ENCODE measurements at places on chromosomes 3 and 15.

GRCh38 chr3:112693186-112693585 lies 52.2 kb upstream of the CCDC80 start:
- no peak for DNase-seq

GRCh38 chr3:129230311-129231019 lies 18.9 kb upstream of the COPG1 start:
- DNase-seq, result peak; percentile 17

DNA sequence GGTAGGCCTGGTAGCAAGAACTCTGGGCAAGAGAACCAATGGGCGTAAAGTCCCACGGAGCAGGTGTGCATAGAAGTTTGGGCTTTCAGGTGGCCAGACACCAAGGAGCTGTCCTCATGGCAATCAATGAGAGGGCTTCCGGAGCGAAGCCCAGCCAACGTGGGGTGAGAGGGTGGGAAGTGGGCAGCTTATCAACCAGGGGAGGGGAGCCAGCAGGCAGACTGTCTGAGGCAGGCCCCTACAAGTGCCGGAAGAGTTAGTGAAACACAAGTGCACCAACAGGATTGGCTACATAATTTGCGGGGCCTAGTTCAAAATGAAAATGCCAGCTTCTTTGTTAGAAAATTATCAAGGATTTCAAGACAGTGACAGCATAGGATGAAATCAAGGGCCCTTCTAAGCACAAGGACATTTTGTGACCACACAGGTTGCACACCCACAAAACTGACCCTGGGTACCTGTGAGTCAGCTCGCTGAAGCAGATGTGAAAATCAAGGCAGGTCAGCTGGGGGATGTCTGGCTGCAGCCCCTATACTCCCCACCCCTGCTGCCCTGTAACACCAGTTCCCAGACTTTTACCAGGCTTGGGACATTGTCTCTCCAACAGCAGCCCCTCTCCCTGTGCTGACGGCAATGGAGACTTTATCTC lies 102.1 kb upstream of the ETV5 start:
- DNase-seq, result no peak

DNA sequence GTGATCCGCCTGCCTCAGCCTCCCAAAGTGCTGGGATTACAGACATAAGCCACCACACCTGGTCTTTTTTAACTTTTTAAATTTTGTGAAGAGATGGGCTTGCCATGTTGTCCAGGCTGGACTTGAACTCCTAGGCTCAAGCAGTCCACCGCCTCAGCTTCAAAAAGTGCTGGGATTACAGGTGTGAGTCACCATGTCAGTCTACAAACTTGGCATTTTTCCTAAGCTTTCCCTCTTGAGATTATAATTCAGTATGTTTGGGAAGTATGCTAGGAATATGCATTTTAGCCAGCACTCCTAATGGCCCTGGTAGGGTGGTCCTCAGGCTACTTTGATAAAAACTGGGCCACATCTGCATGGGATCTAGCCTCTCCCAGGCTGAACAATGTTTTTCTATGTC lies 4.4 kb downstream of the WDR73 start:
- DNase-seq, result no peak

- no peak for DNase-seq
Observed at GRCh38 chr3:116930786-116931185, 221.2 kb downstream of the TUSC7 start.

GRCh38 chr3:196399485-196399945 lies 32.7 kb downstream of the UBXN7 start:
- DNase-seq, result no peak

- DNase-seq, result no peak
Observed at GRCh38 chr3:159789742-159790635, 198.6 kb upstream of the IL12A start.

GRCh38 chr3:14057701-14058100 lies 67.0 kb downstream of the CHCHD4 start:
- DNase-seq, result no peak

DNA sequence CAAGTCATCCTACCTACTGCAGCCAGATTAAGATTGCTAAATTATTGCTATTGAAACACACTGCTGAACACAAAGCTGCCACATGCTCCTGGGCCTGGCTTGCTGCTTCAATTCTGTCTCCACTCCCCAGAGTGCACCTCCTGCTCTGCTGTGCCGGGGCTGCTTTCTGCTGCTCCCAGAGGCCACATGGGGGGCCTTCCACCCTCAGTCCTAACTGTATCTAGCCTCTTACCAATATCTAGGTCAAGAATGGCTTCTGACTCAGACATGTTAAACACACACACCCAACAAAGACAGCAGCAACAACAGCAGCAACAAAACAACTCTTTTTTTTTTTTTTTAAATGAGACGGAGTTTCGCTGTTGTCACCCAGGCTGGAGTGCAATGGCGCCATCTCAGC lies 33.0 kb downstream of the MYZAP start:
- DNase-seq, result no peak

- no peak for DNase-seq
Observed at GRCh38 chr3:144810160-144810559, 838.5 kb downstream of the DIPK2A start.

DNA sequence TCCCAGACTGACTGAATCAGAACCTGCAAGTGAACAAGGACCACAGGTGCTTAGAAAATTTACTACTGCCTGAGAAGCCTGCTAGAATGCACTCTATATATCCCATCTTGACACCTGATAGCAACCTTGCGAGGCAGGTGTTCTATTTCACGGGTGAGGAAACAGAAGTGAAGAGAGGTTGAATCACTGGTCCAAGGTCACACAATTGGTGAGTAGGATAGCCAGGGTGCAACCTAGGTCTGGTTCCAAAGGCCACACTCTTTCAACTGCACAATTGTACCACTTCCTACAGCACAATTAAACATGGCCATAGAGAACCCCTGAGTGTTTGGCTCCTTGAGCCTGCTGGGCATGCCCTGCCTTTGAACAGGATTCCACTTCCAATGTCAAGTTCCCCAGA lies 87.0 kb downstream of the RAB11A start:
- DNase-seq, result no peak

GRCh38 chr15:60255390-60255789 lies 142.4 kb downstream of the ANXA2 start:
- DNase-seq, result peak; percentile 2

DNA sequence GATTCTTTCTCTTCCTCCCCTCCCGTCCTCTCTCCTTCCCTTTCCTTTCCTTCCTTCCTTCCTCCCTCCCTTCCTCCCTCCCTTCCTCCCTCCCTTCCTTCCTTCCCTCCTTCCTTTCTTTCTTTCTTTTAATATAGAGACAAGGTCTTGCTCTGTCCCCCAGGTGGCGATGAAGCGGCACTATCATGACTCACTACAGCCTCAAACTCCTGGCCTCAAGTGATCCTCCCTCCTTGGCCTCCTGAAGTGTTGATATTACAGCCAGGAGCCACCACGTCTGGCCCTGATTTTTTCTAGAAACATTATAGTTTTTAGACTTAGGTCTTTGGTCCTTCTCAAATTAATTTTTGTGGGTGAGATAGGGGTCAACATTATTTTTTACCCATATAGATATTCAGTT lies 15.5 kb downstream of the GRM2 start:
- no peak for DNase-seq

DNA sequence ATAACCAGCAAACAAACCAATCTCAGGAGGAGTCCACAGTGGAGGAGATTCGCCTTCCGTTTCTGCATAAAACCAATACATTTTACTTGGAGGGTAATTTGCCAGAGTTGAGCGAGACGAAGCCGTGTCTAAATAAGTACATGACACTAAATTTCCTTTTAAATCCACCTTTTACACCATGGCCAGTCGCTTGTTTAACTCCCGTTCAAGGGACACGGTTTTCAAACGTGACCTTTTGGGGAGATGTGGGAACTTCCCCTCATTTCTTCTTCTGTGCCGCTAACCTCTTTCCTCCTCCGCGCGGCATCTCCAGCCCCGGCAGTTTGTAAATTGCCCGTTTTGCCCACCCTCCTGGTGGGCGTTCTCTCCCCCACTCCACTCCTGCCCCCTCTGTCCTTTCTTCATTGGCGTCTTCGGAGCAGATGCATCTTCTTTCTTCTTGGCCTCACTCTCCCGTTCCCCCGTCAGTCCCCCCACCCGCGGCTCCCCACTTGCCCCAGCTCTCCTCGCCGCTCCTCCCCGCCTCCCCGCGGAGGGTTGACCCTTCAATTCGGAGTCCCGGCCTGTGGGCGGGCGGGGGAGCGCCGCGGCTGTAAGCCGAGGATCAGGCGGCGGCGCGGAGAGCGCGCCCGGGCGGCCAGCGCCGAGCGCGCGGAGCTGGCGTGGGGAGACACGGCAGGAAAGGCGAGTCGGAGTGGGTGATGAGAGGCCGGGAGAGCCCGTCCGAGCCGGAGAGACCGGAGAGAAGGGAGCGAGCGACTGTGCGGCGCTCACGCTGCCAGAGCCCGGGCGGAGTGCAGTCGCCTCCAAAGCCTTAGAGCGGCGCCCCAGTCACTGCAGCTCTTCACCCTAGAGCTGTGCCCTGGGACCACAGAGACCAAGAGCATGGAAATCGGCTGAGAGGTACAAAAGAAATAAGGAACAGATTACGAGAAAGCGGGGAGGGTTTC lies at the start of gene NLGN1:
Gene NLGN1, plus strand, starts transcription at position 584 of the 950 bp plus-strand sequence.
- no peak for DNase-seq

DNA sequence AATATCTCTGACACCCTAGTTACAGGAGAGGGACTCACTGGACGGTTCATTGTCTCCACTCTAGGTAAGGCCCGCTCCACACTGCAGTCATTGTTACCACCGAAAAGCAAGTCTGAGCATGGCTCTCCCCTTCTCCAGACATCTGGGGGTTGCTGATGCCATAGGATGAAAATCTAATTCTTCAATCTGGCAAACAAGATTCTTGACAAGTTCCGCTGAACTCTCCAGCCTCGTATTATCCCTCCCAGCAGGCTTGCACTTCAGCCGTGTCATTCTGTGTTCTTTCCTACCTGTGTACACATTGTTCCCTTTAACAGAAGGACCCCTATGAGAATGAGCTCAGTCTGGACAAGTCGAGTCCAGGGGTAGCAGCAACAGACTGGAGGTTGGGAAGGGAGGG lies 152.3 kb upstream of the NR2E3 start:
- no peak for DNase-seq

DNA sequence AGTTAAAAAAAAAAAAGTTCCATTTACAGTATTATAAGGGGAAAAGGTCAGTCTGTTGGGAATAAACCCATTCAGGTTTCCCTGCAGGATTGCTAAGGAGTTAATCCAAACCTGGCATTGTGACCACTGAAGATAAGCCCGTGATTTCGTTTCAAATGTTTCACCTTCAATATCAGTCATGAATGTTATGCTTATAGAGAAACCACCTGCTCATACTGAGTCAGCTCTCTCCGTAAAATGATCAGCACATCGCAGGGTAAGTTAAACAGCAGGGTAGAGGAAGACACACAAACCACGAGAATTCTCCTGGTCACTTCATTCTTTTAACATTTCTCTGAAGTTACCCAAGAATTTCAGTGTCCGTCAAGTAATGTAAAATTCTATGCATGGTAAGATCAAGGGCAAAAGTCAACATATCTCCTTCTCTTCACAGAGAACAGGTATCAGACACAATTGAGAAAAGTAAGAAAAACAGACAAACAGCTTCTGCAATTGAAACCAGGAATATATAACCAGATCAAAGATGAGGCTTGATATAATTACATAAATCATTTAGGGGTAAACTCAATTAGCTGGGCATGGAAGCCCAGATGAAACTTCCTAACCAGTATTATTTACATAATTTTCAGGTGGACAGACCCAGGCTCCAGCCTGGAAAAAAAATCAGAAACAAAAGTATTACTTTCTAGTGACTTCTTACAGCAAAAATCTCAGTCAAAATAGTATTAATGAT lies 67.6 kb upstream of the ARHGEF3 start:
- DNase-seq, result no peak

DNA sequence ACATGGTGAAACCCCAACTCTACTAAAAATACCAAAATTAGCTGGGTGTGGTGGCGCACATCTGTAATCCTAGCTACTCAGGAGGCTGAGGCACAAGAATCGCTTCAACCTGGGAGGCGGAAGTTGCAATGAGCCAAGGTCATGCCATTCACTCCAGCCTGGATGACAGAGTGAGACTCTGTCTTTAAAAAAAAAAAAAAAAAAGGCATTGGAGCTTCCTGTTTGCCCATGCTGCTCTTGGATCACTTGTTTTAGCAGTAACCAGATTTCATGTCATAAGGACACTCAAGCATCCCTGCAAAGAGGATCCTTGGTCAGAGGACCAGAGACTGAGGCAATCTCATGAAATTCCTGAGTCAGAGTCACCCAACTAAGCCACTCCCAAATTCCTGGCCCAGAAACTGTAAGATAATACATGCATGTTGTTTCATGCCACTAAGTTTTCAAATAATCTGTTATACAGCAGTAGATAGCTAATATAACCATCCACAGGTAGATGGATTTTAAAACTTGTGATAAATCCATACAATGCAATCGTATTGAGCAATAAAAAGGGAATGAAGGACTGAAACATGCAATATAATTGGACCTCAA lies 82.0 kb upstream of the XXYLT1 start:
- DNase-seq, result no peak

DNA sequence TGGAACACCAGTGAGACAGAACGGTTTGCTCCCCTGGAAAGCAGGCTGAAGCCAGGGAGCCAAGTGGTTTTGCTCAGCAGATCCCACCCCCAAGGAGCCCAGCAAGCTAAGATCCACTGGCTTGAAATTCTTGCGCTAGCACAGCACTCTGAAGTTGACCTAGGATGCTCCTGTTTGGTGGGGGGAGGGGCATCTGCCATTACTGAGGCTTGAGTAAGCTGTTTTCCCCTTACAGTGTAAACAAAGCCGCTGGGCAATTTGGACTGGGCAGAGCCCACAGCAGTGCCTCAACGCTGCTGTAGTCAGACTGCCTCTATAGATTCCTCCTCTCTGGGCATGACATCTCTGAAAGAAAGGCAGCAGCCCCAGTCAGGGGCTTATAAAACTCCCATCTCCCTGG lies 241.4 kb downstream of the GABRB3 start:
- no peak for DNase-seq

DNA sequence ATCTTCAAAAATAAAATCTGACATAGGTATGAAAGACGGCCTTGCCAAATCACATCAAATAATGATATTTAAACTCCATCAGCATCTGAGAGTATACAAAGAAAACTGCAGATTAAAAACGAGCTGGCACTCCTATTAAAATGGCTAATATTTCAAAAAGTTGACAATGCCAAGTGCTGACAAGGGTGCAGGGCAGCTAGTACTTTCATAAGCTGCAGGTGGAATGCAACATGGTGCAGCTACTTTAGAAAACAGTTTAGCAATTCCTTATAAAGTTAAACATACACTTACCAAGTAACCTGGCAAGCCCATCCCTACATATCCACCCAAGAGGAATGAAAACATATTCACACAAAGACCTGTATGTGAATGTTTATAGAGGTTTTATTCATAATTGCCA lies 23.0 kb downstream of the TBC1D2B start:
- DNase-seq, result no peak

DNA sequence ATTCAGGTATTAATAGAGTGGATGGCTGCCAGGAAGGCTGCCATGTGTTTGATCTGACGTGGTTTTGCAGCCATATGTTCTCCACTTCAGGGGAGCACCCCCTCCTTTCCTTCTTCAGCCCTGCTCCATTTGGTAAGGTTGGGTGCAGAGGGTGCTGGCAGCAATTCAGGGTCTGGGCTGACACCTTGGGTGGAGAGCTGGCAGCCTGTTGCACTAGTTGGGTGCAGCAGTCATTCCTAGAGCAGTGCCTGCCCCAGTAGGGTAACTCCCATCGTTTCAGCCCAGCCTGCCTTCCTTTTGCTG lies 1.5 kb downstream of the TYRO3 start:
- DNase-seq, result no peak

- DNase-seq, result no peak
Observed at GRCh38 chr3:58107597-58107996, 99.4 kb downstream of the FLNB start.

GRCh38 chr15:29692527-29692926 lies 129.7 kb downstream of the TJP1 start:
- no peak for DNase-seq

GRCh38 chr3:178059119-178059518 lies 477.1 kb upstream of the KCNMB2 start:
- no peak for DNase-seq
